Activated naive CD8-positive, alpha-beta T cell treated with anti-CD3 and anti-CD28 coated beads for 36 hours (primary cell): ENCODE measurements at places on chromosomes 7 and 10.

DNA sequence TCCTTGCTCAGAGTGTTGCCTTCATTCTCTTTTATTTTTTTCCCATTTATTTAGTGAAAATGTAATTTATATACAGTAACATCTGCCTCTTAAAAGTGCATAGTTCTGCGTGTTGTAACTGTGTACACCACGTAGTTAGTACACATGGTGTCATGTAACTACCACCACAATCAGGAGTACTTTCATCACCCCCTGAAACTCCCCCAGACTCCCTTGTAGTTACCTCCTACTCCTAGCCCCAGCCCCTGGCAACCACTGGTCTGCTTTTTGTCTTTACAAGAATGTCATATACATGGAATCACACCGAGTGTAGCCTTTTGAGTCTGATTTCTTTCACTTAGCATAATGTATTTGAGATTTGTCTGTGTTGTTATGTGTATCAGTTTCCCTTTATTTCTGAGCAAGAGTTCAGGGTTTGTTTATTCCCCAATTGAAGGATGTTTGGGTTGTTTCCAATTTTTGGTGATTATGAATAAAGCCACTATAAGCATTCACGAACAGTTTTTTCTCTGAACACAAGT lies 50.6 kb downstream of the GRK5 start:
- H3K4me3 ChIP-seq: no peak overlapping the region
- no peak for DNase-seq
- H3K27me3 ChIP-seq: no peaks in the 10 kb centered on the region
- peaks cover 17% of the 10 kb centered on the region for H3K4me1 ChIP-seq
- H3K27ac ChIP-seq: no peak overlapping the region

DNA sequence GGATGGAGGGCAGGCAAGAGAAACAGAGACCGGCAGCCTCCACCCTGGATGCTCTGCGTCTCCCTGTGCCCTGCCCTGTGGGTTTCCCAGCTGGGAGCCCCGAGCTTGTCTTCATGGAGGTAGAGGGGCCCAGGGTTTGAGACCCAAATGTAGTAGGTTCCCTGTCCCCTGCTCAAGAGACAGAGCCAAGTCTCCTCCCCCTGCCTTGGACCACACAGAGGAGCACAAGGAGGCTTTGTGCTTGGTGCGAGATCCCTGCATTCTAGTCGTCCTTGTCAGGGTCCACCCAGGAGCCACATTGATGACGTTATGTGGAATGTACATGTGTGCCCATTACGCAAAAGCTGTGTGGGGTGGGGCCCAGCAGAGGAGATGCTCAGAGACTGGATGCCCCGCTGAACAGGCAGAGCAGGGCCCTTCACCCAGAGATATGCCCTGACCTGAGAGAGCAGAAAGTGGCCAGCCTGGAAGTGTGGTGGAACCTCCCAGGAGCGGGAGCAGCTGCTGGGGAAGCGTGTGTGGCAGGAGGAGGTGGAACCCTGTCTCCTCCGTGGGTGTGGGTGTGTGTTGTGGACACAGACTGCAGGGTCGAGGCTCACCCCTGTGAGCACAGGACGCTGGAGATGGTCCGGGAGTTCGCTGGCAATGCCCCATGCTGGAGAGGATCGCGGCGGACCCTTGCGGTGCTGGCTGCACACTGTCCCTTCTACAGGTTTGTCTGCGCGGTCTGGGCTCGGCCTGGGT lies 39.3 kb downstream of the VWA2 start:
- no peak overlapping the region for H3K4me3 ChIP-seq
- H3K36me3 ChIP-seq: no peaks in the 10 kb centered on the region
- no peaks in the 10 kb centered on the region for H3K4me1 ChIP-seq
- H3K27ac ChIP-seq: no peak overlapping the region
- H3K27me3 ChIP-seq: peaks cover 5% of the 10 kb centered on the region

- no peak overlapping the region for H3K4me3 ChIP-seq
- peaks cover 9% of the 10 kb centered on the region for H3K4me1 ChIP-seq
- no peaks in the 10 kb centered on the region for H3K36me3 ChIP-seq
- no peak overlapping the region for H3K27ac ChIP-seq
- no peak for DNase-seq
Observed at GRCh38 chr10:5485948-5486852, 13.2 kb downstream of the CALML5 start.

DNA sequence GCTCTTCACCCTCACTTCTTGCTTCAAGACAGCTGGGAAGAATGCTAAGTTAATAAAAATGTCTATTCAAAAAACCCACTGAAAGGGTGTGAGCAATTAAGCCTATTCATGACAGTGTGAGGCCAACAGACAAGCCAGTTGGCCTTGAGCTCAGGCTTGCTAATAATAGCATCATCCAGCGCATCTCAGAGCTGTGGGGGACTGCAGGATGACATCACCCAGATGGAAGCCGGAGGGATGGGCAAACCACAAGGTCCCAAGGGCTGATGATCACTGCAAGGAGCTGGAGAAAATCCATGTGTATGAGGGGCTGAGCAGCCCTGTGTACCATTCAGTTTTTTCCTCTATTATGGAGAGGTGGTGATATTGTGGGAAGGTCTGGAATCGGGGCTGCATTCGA lies 770.4 kb downstream of the TNS3 start:
- H3K27me3 ChIP-seq: no peaks in the 10 kb centered on the region
- H3K4me3 ChIP-seq: no peak overlapping the region
- H3K4me1 ChIP-seq: no peaks in the 10 kb centered on the region
- no peak overlapping the region for H3K27ac ChIP-seq
- no peak for DNase-seq

DNA sequence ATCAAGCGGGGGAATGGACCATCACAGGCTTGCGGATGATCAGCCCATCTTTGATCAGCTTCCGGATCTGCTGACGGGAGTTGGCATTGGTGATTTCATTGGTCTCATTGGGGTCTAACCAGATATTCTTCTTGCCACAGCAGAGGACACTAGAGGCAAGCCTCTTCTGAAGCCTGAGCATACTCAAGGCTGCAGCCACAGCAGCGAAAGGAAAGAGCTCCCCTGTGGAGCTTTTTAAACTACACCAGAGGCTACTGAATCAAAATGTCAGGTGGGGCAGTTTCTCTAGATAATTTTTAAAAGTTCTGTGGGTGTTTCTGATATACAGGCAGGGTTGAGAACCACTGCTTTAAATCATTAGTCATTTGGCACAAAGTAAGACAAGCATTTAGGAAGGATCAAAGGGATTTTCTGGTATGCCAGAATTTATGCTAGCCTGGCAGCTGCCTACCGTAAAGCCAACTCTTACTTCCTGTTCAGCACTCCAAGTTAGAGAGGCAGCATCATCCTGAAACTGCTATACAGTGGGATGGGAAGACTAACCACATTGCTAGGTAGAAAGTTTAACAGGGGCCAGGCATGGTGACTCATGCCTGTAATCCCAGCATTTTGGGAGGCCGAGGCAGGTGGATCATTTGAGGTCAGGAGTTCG lies 7.0 kb downstream of the NAPEPLD start:
- no peak overlapping the region for H3K4me3 ChIP-seq
- H3K27me3 ChIP-seq: no peaks in the 10 kb centered on the region
- no peak for DNase-seq
- H3K36me3 ChIP-seq: peaks cover 30% of the 10 kb centered on the region
- no peak overlapping the region for H3K27ac ChIP-seq
- peaks cover 17% of the 10 kb centered on the region for H3K4me1 ChIP-seq

GRCh38 chr7:103115771-103116170 lies 33.1 kb downstream of the NAPEPLD start:
- no peak overlapping the region for H3K4me3 ChIP-seq
- DNase-seq: no peak
- no peak overlapping the region for H3K27ac ChIP-seq
- H3K27me3 ChIP-seq: no peaks in the 10 kb centered on the region
- peaks cover 2% of the 10 kb centered on the region for H3K4me1 ChIP-seq

GRCh38 chr7:134420424-134421125 lies 38.3 kb downstream of the AKR1B1 start:
- DNase-seq: no peak
- H3K27ac ChIP-seq: no peak overlapping the region
- no peaks in the 10 kb centered on the region for H3K4me1 ChIP-seq
- no peaks in the 10 kb centered on the region for H3K36me3 ChIP-seq
